ENCODE measurements at places on chromosomes 1 and 21.

DNA sequence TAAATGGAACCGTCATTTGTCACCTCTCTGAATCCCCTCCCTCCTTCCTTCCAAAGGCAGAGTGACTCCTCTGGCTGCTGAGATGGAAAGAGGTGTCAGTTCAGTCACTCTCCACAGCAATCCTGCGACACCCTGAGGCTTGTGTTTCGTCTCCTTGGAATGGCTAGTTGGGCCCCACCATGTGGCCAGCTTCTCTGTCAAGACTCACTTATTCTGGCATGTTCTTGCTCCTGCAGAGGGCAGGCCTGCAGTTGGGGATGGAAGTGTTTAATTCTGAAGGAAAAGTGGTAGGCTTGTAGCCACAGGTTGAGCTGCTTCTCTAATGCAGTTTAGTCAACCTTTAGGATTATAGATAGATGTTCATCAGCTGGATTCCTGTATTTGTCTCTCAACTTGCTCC is 149.6 kb downstream of the LMO4 start:
- peak; percentile 7 for DNase-seq

- DNase-seq = no peak
These were observed 17.2 kb downstream of the DSCAM start for GRCh38 chr21:40829791-40830190.

DNA sequence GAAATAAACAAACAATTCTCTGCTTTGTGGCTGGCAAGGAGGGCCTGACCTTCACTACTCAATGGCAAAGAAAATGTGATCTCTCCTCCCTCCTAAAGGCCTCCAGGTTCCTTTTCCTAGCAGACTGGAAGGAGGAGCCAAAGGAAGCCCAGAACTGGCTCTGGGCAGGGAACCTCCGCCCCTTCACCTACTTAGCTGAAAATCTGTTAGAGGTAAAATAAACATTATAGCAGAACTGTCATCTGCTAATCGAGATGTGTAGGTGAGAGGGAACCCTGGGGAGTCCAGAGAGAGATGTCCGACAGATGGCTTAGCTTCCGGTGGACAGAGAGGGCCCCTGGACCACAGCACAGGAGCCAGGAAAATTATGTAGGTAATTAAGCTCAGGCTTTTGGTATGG is 75.2 kb upstream of the KCNA3 start:
- DNase-seq = no peak

DNA sequence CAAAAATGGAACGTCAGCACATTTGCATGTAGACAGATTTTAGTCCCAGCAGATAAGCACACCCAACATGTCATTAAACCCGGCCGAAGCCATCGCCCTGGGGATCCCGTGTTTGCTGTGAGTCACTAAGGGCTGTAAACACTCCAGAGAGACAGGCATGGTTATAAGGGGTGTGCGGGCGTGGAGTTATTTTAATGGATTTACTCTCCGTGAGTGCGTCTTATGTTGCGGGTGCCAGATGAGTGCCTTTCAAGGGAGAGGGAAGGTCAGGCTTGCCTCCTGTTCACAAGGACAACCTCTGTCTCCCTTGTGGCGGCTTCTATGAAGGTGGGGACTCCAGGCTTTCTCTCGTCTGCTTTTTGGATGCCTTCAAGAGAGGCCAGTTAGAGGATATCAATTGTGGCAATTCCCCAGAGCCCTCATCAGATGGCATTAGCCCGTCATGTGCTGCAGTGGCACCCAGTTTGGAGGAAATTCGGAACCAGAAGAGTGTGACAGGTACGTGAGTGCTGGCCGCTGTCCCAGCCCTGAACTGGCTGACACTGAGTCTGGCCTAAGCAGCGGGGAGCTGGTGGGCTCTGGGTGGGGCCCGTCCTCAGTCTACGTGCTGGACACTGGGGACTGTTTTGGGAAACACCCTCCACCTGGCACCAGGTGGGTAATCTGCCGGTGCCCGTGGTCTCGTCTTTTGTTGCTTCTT is 223.8 kb upstream of the TMEM51 start:
- DNase-seq = peak; percentile 53

DNA sequence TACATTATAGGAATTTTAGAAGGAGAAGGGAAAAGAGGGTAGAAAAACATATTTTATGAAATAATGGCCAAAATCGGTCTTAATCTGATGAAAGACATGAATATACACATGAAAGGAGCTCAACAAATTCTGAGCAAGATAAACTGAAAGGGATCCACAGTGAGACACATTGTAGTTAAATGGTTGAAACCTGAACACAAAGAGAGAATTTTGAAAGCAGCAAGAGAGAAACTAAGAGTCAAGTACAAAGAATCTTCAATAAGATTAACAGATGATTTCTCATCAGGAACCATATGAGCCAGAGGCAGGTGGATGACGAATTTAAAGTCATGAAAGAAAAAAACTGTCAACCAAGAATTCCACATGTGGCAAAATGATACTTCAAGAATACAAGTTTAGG is 15.8 kb upstream of the MTR start:
- DNase-seq = no peak

DNA sequence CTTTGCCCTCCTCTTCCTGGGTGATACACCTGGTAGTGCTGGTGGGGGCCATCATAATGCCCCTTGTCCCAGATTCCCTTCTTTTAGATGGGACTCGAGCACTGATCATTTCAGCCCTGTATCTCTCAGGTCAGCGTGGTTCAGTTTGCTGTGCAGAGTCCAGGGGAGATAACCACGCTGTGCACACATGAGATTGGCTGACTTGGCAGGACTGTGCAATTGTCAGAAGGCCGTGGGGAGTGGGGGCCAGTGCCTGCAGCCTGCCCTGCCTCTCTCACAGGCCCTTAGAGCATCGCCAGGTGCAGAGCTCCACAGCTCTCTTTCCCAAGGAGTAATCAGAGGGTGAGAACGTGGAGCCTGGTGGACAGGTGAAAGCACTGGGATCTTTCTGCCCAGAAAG is 15.2 kb downstream of the EPHX1 start:
- DNase-seq = no peak

- no peak for DNase-seq
These were observed 5.9 kb upstream of the VCAM1 start for GRCh38 chr1:100713626-100714025.

- no peak for DNase-seq
These were observed 56.2 kb upstream of the DPH5 start for GRCh38 chr1:101081496-101082488.

- peak; percentile 57 for DNase-seq
These were observed 164.8 kb downstream of the KCNJ6 start for GRCh38 chr21:37751268-37751975.

- DNase-seq = no peak
These were observed 49.9 kb upstream of the LAPTM5 start for GRCh38 chr1:30807318-30808066.

- DNase-seq = no peak
These were observed 24.8 kb downstream of the ADGRB2 start for GRCh38 chr1:31739346-31739745.

DNA sequence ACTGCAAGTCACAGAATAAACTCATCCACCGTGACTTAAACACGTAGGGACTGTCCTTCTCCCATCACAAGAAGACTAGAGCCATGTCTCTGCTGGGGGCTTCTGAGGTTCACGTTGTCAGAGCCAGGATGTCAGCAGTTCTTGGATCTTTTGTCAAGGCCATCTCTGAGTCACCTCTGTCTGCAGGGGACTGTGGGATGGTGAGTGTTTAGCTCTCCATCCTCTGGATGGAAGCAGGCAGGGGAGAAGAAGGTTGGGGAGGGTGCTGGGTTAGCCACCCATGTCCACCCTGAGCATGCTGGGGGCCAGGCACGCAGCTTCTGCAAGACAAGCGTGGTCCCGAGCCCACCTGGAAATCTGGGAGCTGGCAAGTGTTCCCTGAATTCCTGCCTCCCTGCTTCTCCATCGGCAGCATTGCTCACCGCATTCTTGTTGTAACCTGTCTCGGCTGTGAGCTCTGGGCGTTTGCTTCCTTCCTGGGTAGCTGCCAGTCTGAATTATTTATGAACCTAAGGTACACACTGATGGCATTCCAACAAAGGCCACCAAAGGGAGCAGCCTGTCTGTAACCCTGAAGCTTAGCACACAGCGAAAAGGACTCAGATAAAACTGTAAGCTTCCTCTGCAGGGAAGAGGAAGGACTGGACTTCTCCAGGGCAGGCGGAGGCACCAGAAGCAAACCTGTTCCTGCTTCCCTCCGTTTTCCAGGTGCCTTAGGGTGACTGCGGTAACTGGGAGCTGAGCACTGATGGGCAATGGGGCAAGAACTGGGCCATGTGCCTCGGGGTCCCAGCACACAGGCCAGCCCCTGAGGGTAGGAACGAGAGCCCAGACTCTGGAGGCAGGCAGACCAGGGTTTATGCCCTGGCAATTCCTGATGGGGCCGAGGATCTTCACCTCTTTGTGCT is 88.6 kb downstream of the RIPK4 start:
- DNase-seq = peak; percentile 25

- DNase-seq = peak; percentile 91
These were observed 129.2 kb downstream of the PTPN14 start for GRCh38 chr1:214422137-214422671.

GRCh38 chr1:119453021-119453420 is 38.1 kb downstream of the HSD3B2 start:
- peak; percentile 34 for DNase-seq

DNA sequence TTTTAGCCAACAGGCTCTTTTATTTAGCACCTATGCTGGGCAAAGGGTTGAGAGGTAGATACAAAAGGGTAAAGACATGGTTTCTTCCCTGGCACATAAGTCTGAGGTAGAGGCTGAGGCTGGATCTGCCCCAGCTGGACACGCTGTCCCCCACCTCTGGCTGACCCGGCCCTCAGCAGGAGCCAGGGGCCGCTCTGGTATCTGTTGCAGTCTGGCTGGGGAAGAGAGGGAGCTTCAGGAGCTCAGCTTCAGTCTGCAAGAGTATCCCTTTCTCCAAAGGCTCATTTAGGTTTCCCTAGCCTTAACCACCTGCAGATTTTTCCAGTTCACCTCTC is 14.2 kb downstream of the BLACAT1 start:
- no peak for DNase-seq

GRCh38 chr1:8545078-8545477 is 227.2 kb downstream of the SLC45A1 start:
- DNase-seq = peak; percentile 48

DNA sequence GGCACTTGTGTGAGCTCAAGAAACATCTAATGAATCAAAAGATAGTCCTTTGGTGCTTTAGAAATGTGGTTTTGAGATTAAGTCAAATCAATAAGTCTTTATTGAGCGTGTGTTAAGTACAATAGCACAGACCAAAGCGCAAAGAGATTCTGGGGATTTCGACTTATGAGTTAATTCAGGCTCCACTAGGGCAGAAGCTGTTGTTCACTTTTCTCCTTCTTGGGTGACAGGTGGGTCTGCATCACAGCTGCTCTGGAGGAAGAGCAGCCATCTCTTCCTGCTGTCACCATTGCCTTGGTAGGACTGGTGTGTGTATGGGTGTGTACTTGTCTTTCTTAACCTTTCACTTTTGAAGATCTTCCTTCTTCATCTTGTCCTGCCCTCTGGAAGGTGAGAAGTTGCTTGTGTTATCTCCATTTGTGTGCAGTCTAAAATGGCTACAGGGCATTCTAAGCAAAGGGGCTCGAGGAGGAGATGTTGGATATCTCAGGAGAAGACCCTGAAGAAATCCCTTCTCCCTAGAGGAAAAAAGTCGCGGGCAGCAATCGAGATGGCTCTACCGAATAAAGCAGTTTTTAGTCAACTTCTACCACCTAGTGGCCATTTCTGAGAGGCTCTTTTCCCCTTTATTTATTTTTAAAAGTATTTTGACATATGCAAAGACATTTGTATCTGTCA is 22.9 kb upstream of the DISC1 start:
- peak; percentile 60 for DNase-seq

GRCh38 chr1:155178441-155179111 is 4.9 kb downstream of the TRIM46 start:
- no peak for DNase-seq

- no peak for DNase-seq
These were observed 86.5 kb upstream of the KCNJ15 start for GRCh38 chr21:38170283-38170682.

- DNase-seq = no peak
These were observed 110.3 kb downstream of the HUNK start for GRCh38 chr21:31983120-31983519.

DNA sequence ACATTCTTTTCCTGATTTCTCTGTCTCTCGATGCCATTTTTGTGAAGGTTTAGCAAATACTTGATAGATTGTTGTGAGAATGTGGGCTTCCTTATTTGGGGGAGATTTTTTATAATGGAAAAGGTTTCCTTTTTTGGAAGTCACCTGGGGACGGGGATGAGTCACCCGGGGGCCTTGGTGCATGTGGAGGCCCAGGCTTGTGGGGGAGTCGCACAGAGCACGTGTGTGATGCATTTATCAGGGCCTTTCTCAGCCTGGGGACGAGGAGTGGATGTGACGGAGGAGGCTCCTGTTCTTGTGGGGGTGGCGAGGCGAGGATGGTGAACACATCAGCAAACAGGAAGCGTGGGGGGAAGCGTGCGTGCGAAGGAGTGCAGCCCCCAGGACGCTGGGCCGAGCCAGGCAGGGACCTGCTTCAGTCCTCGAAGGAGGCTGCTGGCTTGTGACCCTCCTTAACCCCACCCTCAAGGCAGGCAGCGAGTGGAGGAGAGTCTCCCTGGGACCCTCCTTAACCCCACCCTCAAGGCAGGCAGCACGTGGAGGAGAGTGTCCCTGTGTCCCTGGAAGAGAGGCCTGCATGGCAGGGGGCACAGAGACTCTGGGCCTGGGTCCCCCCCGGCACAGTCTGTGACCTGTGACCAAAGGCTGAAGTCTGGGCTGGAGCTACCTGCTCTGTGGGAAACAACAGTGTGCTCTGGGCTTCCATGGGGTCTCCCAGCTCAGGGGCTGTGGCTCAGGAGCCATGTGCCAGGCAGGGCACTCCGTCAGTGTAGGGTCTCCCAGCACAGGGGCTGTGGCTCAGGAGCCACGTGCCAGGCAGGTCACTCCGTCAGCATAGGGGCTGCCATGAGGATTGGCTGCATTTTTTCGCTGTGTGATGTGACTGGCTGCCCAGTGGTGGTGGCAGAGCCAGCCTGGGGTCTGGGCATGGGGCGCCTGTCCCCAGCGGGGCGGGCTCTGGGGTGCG is 57.2 kb downstream of the AGPAT3 start:
- DNase-seq = peak; percentile 42

DNA sequence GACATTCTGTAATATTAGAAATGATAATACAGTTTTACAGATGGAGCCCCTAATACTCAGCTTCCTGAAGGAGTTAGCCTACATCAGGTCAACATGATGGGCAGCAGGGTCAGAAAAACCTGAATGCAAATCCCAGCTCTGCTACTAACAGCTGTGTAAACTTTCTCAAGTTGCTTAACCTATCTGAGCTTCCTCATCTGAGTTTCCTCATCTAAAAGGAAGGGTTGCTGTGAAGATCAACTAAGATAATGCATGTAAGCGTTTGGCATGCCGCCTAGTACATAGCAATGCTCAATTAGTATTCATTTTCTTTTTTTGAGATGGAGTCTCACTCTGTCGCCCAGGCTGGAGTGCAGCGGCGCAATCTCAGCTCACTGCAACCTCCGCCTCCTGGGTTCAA is 18.4 kb upstream of the DESI2 start:
- peak; percentile 7 for DNase-seq

- no peak for DNase-seq
These were observed 137.4 kb downstream of the SYT2 start for GRCh38 chr1:202572867-202573266.

DNA sequence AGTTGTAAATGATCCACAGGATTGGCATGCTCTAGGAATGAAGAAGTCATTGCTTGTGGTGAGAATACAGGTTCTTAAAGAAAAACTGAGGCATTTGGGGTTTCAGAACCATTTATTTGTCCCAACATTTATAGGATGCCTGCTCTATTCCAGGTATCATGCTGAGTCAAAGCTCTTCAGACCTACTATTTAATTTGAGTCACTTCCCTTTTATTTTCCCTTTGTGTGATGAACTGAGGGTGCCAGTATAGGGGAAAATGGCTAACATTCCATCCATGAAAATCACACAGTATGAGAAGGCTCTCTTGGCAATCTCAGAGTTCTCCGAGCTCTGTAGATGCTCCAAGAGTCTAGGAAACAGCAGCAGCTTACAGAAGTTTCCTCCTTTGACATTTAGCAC is 110.4 kb downstream of the RNF220 start:
- no peak for DNase-seq
